ENCODE measurements at places on chromosomes 2 and 18.

DNA sequence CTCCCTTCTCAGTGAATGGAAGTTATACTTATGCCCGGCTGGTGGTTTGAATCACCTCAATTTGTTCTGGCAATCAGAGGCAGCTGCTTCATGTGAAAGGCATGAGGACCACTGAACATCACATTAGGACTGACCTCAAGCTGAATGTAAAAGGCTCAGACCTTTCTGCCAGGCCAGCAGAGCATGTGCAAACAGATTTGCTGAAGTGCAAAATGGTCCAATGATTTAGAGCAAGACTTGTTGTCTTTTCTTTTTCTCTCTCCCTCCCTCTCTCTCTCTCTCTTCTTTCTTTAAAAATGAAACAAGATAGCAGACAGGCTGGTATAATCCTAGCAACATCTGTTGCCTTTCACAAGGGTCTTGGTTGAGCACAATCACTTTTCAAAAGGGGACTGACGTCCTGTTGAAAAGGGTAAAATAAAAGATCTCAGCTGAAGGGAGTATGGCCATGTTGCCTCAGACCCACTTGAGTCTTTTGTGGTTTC lies 13.3 kb upstream of the CDH7 start:
- no peak for DNase-seq
- H3K27me3 ChIP-seq, result no peaks in the 10 kb centered on the region
- H3K4me3 ChIP-seq, result no peak overlapping the region
- no peak overlapping the region for H3K27ac ChIP-seq
- H3K4me1 ChIP-seq, result no peaks in the 10 kb centered on the region

DNA sequence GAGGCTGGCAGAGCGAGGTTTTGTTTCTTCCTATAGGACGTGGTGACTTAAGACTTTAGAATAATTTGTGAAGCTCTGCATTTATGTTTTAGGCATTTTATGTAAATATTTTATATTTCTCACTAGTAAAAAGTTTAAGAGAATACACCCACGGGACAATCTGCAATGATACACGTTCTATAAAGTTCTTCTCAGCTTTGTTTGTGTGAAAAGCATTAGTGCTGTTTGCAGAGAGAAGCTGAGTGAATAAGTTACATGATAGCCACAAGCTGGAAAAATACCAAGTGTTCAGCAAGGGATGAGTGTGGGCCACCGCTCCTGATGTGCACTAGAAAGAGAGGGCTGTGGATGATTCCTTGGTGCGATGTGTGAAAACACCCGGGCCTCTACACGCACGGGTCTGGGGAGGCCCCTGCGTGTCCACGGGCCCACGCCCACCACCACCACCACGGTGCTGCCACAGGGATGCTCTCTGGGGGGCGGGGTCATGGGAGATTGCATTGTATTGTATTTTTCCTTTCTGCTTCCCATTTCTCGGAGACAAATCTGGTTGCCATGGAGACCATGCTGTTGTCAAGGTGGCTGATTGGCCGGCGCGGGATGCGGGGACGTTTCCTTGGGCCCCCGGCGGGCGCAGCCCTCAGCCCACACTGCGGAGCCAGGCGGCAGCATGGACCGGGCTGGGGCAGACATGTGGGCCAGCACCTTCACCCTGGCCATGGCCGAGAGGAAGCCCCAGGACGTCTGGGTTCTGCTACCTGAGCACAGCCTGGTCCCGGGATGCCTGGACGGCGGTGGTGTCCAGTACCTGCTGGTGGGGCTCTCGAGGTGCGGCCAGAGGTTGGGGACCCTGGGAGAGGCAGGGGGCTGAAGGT lies at the start of gene RTP5:
Gene RTP5 (plus strand): TSS at position 643 of the 875 bp plus-strand sequence. CDS start 28 bp downstream, at position 671.
- peaks cover 16% of the 10 kb centered on the region for H3K27me3 ChIP-seq
- H3K4me3 ChIP-seq, result no peak within 1 kb of the TSS
- no peak for DNase-seq
- peaks cover 3% of the 10 kb centered on the region for H3K36me3 ChIP-seq
- H3K4me1 ChIP-seq, result peaks cover 61% of the 10 kb centered on the region

DNA sequence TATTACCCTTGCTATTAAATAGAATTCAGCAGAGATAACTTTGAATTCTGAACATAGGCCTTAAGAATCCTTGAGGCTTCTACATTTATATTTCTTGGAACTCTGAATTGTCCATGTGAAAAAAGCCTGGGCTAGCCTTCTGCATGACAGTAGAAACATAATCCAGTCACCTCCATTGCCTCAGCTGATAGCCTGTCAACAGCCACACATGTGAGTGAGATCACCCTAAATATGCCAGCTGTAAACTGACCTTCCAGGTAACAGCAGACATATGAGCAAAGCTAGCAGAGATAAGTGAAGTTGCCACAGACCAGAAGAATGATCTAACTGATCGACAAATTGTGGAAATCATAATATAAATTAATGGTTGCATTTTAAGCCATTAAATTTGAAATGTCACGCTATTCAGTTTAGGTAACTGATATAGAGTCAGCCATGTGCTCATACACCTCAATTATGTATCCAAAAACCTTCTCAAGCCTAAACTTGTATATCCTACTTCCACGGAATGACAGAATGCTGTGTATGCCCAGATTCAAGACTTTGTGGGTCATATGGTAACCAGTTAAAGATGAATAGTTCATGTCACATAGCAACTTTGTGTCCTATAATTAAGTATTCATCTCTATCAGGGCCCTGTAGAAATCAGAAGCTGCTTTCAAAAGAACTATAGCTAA lies 48.1 kb upstream of the SETBP1 start:
- H3K27ac ChIP-seq, result no peak overlapping the region
- peaks cover 7% of the 10 kb centered on the region for H3K4me1 ChIP-seq
- no peak overlapping the region for H3K4me3 ChIP-seq
- no peak for DNase-seq
- no peaks in the 10 kb centered on the region for H3K27me3 ChIP-seq

DNA sequence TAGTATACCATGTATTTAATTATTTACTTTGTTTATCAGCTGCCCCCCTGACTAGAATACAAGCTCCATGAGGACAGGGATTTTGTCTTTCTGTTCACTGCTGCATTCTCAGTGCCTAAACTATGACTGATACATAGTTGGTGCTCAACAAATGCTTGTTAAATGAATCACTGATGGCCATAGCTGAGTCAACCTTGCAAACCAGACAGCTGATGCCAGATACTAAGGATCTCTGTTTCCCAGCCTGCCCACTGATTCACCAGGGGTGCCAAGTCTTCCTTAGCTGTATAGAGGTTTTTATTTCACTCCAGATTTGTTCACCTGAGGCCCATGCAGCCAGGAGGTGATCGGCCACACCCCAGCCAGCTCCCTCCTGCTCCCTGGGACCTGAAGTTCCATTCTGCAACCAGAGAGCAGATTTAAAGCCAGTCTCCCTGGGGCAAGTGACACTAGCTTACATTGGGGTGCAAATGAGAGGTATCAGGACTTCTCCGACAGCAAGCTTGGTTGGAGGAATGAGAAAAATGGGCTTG lies 92.2 kb downstream of the C1QL2 start:
- no peak overlapping the region for H3K27ac ChIP-seq
- no peaks in the 10 kb centered on the region for H3K4me1 ChIP-seq
- H3K27me3 ChIP-seq, result no peaks in the 10 kb centered on the region
- no peak overlapping the region for H3K4me3 ChIP-seq

GRCh38 chr2:81260320-81260719 lies 955.8 kb upstream of the LRRTM1 start:
- no peaks in the 10 kb centered on the region for H3K4me1 ChIP-seq
- DNase-seq, result no peak
- H3K27me3 ChIP-seq, result no peaks in the 10 kb centered on the region
- no peak overlapping the region for H3K27ac ChIP-seq
- H3K36me3 ChIP-seq, result no peaks in the 10 kb centered on the region
- no peak overlapping the region for H3K4me3 ChIP-seq

- no peak overlapping the region for H3K27ac ChIP-seq
- H3K4me1 ChIP-seq, result no peaks in the 10 kb centered on the region
- no peaks in the 10 kb centered on the region for H3K36me3 ChIP-seq
- no peaks in the 10 kb centered on the region for H3K27me3 ChIP-seq
- no peak overlapping the region for H3K4me3 ChIP-seq
Observed at GRCh38 chr2:241947876-241948275, 78.3 kb downstream of the RTP5 start.

GRCh38 chr2:105139556-105140239 lies 101.8 kb downstream of the MRPS9 start:
- no peak overlapping the region for H3K4me3 ChIP-seq
- no peaks in the 10 kb centered on the region for H3K36me3 ChIP-seq
- H3K4me1 ChIP-seq, result peaks cover 8% of the 10 kb centered on the region
- no peak for DNase-seq

DNA sequence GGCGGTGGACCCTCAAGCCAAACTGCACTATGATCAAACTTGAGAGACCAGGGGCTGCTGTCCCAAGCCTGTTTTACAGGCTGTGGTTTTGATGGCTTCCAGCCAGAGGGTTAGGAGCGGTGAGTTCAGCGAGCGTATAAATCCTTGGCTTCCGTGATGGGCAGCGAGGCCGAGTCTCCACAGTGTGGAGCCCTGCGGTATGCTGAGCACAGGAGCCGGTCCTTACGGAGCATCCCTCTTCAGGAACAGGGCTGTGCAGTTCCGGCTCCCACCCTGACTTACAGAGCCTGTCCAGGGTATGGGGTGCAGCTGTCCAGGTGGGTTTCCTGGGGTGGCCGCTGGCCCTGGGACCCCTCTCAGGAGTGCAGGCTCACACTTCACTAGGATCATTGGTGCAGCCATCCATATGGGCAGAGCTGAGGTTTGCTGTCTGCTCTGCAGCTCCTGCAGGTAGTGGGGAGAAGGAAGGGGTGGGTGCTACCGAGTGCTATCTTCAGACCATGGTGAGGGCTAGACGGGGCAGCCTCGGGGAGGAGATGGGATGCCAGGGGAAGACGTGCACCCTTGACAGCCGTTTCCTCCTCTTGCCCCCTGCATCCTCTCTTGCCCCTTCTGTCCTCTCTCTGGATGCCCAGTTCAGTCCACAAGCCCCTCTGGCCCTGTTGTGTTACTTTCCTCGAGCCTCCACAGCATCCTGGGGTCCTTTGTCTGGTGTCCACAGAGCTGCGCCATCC lies 104.3 kb downstream of the FAM210A start:
- H3K4me3 ChIP-seq, result no peak overlapping the region
- H3K36me3 ChIP-seq, result peaks cover 23% of the 10 kb centered on the region
- H3K4me1 ChIP-seq, result peaks cover 38% of the 10 kb centered on the region
- no peaks in the 10 kb centered on the region for H3K27me3 ChIP-seq
- DNase-seq, result no peak

DNA sequence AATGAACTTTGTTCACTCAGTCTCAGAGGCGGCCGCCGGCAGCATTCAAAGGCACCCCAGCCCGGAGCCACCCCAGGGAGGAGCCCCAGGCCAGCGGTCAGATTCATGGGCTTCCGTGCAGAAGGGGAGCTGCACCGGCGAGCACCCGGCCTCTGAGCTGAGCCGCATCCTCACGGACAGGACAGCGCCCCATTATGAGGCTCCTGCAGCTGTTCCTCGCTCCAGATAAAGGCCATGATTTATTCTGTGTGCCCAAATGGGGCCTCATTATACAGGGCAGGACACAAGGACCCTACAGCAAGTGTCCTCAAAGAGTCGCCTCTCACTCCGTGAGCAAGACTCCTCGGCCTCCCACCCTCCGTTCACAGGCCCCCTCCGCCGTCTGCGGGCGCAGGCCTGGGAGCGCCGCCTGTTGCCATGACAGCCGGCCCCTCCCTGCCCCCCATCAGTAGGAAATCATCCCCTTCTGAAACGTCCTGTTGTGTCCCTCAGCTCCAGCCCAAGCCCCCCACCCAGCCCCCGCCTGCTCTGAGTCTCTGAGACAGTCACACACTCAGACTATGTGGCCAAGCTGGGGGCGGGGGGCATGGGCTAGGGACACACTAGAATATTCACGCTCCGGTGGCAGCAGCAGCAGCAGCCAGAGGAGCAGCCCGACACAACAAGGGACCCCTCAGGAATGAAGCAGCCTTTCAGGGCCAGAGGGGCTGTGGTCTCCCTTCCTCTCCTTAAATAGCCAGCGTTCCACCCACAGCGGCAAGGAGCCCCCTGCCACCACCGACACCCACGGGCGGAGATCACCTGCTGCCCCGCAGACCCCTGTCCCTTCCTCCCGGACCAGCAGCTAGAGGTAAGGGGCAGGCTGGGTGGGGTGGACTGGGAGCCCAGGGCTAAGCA lies at the start of gene GPR17:
Gene GPR17 (plus strand): TSS at position 759 of the 897 bp plus-strand sequence. CDS start 4,583 bp downstream, outside the sequence.
- no peaks in the 10 kb centered on the region for H3K36me3 ChIP-seq
- H3K4me1 ChIP-seq, result peaks cover 25% of the 10 kb centered on the region
- no peak within 1 kb of the TSS for H3K27ac ChIP-seq
- DNase-seq, result no peak
- no peaks in the 10 kb centered on the region for H3K27me3 ChIP-seq

- H3K4me1 ChIP-seq, result no peaks in the 10 kb centered on the region
- no peak for DNase-seq
- H3K27ac ChIP-seq, result no peak overlapping the region
- H3K27me3 ChIP-seq, result no peaks in the 10 kb centered on the region
- H3K36me3 ChIP-seq, result no peaks in the 10 kb centered on the region
- no peak overlapping the region for H3K4me3 ChIP-seq
Observed at GRCh38 chr2:72605836-72606442, 219.9 kb downstream of the EXOC6B start.

DNA sequence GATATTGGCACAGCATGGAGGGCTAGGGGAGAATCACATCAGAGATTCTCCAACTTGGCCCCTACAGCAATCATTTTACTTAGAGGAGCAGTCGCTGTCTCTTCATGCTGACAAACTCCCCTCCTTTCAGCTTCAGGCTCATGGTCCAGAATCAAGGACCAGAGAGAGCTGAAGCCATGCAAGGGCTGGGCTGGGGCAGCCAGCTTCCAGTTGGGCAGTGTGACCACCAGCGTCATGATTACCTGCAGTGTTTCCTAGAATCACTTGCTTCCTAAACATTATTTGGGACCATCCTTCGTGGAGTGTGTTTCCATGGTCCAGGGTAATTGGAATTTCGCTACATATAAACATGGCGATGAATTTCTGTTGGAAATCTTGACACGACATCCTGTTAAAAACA lies 54.4 kb downstream of the CAPN13 start:
- H3K4me3 ChIP-seq, result no peak overlapping the region
- H3K27ac ChIP-seq, result no peak overlapping the region
- peaks cover 6% of the 10 kb centered on the region for H3K27me3 ChIP-seq
- H3K4me1 ChIP-seq, result no peaks in the 10 kb centered on the region
- no peaks in the 10 kb centered on the region for H3K36me3 ChIP-seq
- no peak for DNase-seq

DNA sequence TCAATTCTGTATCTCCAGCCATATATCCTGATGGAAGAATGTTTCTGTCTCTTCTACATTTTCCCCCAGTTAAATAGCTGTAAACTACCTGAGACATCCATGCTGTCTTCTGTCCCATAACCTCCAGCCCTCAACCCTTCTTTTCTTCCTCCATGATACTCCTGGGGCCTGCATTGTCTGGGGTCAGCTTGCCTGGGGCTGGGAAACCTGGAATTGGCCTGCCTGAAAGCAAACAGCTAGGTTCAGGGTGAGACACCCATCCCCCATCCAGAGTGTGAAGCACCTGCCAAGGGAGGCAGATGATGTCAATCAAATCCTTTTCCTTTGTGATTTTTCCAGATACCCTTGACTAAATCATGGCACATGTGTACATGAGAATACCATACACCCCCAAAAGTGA lies 313.7 kb upstream of the MGAT5 start:
- H3K4me1 ChIP-seq, result no peaks in the 10 kb centered on the region
- peaks cover 10% of the 10 kb centered on the region for H3K27me3 ChIP-seq
- H3K36me3 ChIP-seq, result no peaks in the 10 kb centered on the region
- DNase-seq, result no peak
- no peak overlapping the region for H3K4me3 ChIP-seq

GRCh38 chr2:160376576-160376975 lies 117.0 kb downstream of the RBMS1 start:
- no peak overlapping the region for H3K4me3 ChIP-seq
- H3K36me3 ChIP-seq, result peaks cover 25% of the 10 kb centered on the region
- H3K4me1 ChIP-seq, result peaks cover 78% of the 10 kb centered on the region
- no peak overlapping the region for H3K27ac ChIP-seq
- no peak for DNase-seq
